ENCODE measurements at places on chromosomes 5 and 9. TPM values are rescaled to one million over a fixed set of nuclear protein-coding genes. Genes with fewer than 3 reads are reported as not detected.
A peak's percentile ranks its signal among the peaks of the same experiment; 100 is the strongest.

TMEM252 gene
- total RNA-seq, result not detected

PLGRKT gene
- total RNA-seq, result 25.0 TPM

DNA sequence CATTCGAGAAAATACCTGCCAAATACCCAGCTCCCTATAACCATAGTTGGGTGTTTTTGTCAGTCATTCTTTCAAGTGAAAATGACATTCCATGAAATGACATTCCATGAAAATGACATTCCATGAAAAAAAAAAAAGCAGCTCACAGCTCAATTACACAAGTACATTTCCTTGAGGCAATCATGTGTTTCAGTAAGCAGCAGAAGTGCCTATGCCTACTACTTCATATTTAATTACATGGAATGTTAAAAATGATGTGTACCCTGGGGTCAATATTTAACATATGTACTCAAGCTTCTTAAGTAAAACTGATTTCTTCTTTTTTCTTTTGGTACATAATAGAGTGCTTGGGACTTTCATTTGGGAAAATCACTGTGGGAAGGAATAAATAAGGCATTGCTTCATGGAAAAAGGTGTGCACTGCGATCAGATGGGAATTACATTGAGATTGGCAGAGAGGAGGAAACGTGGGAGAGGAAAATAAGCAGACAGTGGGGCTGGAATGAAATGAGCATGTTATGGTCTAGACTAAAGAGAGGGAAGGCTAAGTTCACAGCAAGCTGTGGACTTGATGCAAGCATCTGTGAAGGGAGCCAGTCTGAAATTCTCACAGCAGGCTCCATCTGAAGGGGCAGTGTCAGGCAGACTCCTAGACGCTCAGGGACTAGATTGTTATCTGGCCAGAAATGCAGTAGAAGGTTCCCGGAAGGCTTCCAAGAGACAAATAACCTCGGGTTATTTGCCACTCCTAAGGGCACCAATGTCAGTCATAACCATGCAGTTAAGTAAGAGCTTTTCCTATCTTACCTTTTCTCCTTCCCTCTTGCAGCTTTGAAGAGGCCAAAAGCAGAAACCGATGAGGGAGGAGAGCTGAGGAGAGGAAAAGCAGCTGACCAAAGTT lies 15.2 kb upstream of the SPATA9 start:
- no peak for DNase-seq

- no peak for DNase-seq
Observed at GRCh38 chr5:22892441-22892840, 39.3 kb upstream of the CDH12 start.

DNA sequence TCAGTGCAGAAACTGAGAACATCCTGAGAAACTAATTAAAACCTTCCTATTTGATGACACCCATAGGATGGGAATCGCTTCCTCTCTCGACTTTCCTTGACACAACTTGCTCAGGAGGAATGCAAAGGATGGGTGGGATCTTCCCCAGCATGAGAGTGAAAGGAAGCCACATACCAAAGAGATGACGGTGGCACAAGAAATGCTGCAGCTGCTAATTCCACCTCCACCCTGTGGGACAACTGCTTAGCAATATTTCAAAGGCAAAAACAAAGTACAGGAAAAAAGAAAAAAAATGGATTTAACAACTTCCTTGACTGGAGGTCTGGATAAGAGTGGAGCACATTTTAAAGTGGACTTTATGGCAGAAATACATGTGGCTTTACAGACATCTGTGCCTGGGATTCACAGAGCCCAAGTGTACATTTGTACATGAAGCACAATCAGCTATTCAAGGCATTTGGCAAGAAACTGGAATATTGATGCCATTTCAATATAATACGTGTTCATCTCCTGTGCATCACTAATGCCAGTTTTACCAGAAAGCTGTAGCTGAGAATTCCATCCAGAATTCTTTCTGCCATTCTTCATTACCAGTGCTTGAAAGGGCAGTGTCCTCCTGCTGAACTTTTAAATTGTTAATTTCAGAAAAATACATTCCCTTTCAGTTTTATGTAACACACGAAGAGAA lies 359.2 kb upstream of the ACTBL2 start:
- no peak for DNase-seq

DNA sequence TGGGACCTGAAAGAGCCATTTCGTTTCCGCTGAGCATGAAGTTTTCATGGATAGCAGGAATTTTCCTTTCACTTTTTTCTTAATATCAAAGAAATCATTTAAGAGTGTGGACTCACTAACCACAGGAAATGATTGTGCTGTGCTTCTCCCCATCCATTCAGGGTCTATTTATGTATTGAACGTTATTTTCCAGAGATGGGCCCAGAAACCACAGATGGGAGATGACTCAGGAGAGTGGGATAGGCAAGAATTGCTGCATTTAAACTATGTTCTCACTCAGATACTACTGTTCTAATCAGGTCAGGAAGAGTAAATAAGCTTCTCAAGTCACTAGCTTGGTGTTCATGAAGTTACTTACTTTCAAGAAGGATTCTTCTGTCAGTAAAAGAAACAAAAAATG lies 763.8 kb downstream of the DTWD2 start:
- no peak for DNase-seq

DNA sequence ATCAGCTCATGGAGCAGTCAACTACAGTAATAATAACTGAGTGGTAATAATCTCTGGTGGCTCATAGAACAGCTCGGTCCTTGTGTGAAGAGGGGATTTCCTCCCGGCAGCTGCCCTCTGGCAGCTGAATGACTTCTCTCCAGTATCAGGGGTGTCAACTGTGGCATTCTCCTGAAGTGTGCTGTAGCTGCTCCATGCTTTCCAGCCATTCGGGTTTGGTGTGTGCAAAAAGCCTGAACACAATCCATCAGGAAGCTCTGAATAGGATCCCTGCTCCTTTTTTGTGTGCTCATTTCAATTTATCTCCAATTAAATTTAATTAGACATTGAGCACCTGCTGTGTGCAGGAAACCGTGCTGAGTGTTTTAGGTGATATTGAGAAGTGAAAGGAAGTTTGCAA lies 59.8 kb upstream of the BARX1 start:
- DNase-seq, result no peak

- no peak for DNase-seq
Observed at GRCh38 chr5:51806677-51807076, 423.4 kb downstream of the ISL1 start.

CDO1 gene
- total RNA-seq, result 16.8 TPM

SHISAL2B gene
- not detected for total RNA-seq

GRCh38 chr9:136357202-136357725 lies 6.3 kb downstream of the DNLZ start:
- no peak for DNase-seq

IER5L gene
- total RNA-seq, result 17.4 TPM

GRCh38 chr5:172647352-172648012 lies 6.4 kb downstream of the NEURL1B start:
- DNase-seq, result no peak

DNA sequence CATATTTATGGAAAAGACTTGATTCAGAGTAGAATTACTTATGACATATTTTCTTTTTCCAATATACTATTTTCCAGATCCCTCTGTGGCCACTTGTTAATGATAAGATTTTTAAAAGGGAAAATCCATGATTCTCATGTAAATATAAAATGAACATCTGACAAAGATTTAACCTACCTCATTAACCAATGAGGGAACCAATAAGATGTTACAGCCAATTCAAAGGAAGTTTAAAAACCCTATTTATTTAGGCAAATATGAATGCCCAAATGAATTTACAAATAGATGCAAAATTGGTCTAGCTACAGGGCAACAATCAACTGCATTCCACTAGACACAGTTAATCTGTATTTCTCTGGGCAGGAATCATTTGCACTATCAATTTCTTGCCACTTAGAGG lies 226.8 kb downstream of the ADAMTSL1 start:
- no peak for DNase-seq

LCN2 gene
- total RNA-seq, result not detected

LCN15 gene
- total RNA-seq, result not detected

GPX3 gene
- 2,079 TPM for total RNA-seq

FOXD4L5 gene
- total RNA-seq, result not detected

GRCh38 chr5:127111112-127111511 lies 37.8 kb upstream of the C5orf63 start:
- no peak for DNase-seq

NRARP gene
- total RNA-seq, result not detected

GRCh38 chr5:127353327-127353726 lies 62.7 kb downstream of the MEGF10 start:
- no peak for DNase-seq

UIMC1 gene
- total RNA-seq, result 40.2 TPM

GRCh38 chr9:26687421-26687820 lies 205.2 kb downstream of the CAAP1 start:
- no peak for DNase-seq

DNA sequence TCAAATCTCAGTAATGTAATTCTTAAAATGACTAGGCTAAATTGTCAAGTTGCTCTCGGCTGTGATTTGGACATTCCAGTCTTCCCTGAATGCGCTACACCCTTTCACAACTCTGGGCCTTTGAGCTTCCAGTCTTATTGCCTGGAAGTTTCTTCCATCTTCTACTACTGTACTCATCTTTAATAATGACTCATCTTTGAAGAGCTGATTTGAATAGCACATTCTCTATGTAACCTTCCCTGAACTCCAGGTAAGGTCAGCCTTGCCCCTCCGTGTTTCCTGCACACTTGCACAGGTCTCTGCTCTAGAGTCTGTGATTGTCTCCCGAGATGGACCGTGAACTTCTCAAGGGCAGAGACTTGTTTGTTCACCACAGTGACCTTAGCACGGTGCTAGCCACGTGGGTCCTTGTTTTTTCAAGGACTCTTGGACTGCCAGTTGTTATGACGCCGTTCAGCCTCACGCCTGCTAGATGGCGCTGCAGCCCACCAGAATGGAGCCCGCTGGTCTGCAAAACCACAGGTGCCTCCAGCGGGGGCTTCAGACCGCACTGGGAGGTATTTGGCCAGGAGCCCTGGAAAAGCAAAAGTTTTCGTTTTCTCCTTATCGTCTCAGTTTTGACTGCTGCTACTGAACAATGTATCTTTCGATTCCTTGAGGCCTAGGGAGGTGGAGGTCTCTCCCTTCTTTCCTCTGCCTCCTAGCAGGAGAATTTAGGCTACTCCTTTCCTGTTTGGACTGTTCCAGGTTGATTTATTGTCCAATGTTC lies 44.4 kb downstream of the SEC61B start:
- DNase-seq, result peak; percentile 77

DNA sequence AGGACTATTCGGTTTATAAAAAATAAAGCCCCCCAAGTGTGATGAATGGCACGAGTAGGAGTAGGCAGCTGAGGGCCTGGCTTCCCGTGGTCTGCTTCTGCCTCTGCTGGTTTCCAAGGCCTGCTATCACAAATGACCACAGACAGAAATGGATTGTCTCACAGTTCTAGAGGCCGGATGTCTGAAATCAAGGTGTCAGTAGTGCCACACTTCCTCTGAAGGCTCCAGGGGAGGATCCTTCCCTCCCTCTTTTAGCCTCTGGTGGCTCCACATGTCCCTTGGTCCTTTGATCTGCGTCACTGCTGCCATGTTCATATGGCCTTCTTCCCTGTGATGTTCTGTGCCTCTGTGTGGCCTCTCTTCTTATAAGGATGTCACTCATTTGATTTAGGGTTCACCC lies 15.1 kb downstream of the PRKACG start:
- DNase-seq, result no peak

NSMF gene
- total RNA-seq, result 33.8 TPM

GRCh38 chr9:92435263-92435662 lies 11.0 kb upstream of the OMD start:
- DNase-seq, result no peak

DNA sequence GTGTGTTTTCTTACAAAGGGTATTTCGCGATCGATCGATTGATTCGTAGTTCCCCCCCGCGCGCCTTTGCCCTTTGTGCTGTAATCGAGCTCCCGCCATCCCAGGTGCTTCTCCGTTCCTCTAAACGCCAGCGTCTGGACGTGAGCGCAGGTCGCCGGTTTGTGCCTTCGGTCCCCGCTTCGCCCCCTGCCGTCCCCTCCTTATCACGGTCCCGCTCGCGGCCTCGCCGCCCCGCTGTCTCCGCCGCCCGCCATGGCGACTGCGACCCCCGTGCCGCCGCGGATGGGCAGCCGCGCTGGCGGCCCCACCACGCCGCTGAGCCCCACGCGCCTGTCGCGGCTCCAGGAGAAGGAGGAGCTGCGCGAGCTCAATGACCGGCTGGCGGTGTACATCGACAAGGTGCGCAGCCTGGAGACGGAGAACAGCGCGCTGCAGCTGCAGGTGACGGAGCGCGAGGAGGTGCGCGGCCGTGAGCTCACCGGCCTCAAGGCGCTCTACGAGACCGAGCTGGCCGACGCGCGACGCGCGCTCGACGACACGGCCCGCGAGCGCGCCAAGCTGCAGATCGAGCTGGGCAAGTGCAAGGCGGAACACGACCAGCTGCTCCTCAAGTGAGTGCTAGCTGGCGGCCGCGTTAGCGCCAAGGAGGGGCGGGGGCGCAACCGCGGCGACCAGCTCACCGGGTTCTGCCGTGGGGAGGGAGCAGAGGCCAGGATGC lies 480 bp downstream of the LMNB1 start:
- DNase-seq, result peak; percentile 70

DNA sequence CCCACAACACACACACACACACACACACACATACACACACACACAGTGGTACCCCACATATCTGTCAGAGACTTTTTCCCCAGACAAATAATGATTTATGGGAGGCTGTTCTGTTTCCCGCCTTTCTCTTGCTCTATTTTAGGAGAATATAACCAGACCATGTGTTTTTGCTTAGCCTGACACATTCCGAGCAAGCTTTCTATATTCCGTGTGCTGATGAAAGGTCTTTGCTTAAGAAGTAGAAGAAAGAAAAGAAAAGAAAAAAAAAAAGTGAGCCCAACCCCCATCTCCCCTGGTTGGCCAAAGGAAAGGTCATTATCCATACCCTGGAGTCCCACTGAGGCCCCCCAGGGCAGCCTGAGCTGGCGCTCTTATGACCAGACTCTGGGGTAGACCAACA lies 338.6 kb downstream of the SLIT3 start:
- DNase-seq, result no peak

OTP gene
- not detected for total RNA-seq

ELAVL2 gene
- 0.36 TPM for total RNA-seq

DNA sequence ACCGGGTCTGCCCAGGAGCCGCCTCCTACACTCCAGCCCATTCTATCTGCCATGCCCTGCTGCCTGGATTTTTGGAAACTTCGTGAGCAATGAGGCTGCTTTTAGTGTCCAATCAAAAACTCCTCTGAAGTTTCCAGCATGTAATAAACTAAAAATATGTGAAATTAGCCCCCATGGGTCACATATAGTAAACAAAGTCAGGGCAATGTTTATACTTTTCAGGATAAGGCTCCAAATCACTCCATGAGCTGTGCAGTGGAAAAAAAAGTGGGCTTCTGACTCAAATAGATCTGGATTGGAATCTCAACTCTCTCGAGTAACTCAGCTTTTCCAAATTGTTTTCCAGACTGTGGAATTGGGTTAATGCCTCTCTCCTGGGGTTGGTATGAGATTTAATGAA lies 68.2 kb downstream of the PIK3R1 start:
- no peak for DNase-seq

SIT1 gene
- not detected for total RNA-seq

- DNase-seq, result no peak
Observed at GRCh38 chr5:74889523-74890105, 23.4 kb upstream of the FAM169A start.

- no peak for DNase-seq
Observed at GRCh38 chr9:126471084-126471624, 142.6 kb upstream of the LMX1B start.

GRCh38 chr9:14350349-14350728 lies 36.4 kb upstream of the NFIB start:
- DNase-seq, result no peak

THBS4 gene
- 55.3 TPM for total RNA-seq
